Activated naive CD4-positive, alpha-beta T cell treated with anti-CD3 and anti-CD28 coated beads for 36 hours (primary cell): ENCODE measurements at places on chromosomes 3 and 15.

DNA sequence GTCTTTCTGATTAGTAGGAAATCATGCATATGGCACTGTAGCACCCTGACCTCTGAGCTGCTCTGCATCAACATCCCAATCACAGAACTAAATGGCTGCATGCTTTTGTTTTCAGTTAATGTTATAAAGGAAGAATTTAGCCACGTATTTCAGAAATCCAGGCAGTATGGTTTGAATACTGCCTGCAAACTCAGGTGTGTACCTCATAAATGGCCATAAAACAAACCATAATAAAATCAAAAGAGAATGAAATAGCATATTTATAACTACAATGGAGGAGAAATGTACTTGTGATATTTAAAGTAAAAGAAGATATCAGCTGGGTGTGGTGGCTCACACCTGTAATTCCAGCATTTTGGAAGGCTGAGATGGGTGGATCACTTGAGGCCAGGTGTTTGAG lies 94.5 kb downstream of the IL20RB start:
- H3K27ac ChIP-seq, result no peak overlapping the region
- no peak for DNase-seq
- no peaks in the 10 kb centered on the region for H3K4me1 ChIP-seq

DNA sequence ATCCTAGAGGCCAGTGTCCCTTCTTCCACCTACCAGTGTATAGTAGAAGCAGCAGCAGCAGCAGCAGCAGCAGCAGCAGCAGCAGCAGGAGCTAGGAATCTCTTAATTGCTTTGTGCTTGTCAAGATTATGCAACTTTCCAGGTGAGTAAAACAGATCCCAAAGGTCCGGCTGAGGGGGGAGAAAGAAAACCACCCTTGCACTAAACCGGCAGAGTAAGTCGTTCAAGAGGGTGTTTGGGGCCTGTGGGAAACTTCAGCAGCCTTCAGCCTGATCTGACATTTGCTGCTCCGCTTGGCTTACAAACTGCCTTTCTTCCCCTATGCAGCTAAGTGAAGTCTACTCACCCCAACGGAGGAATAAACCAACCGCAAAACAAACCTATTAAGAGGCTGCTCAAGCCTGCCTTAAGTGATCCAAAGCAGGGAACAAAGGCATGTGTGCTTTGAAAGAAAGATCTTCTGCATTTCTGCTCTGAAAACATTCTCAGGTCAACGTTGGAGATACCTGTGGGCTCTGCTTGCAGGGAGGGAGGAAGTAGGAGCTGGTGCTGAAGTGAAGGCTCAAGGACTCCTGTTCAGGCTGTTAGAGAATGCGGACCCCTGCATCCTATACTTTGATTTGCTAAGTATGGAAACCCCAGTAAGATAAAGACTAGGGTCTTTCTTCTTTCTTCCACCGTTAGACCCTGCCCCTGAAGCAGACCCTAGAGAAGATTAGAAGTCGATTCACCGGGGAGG lies 35.7 kb upstream of the DLG1 start:
- H3K4me1 ChIP-seq, result no peaks in the 10 kb centered on the region
- H3K4me3 ChIP-seq, result no peak overlapping the region
- no peaks in the 10 kb centered on the region for H3K27me3 ChIP-seq
- no peak overlapping the region for H3K27ac ChIP-seq
- DNase-seq, result no peak
- no peaks in the 10 kb centered on the region for H3K36me3 ChIP-seq

GRCh38 chr15:70652341-70652740 lies 111.0 kb downstream of the UACA start:
- no peak overlapping the region for H3K27ac ChIP-seq
- DNase-seq, result no peak

GRCh38 chr15:69410248-69410874 lies 3.8 kb upstream of the KIF23 start:
- no peak overlapping the region for H3K27ac ChIP-seq
- DNase-seq, result peak; percentile 74
- peaks cover 9% of the 10 kb centered on the region for H3K4me1 ChIP-seq

GRCh38 chr3:178329936-178330335 lies 206.3 kb upstream of the KCNMB2 start:
- H3K4me1 ChIP-seq, result no peaks in the 10 kb centered on the region
- no peak for DNase-seq
- H3K36me3 ChIP-seq, result no peaks in the 10 kb centered on the region
- H3K27ac ChIP-seq, result no peak overlapping the region

DNA sequence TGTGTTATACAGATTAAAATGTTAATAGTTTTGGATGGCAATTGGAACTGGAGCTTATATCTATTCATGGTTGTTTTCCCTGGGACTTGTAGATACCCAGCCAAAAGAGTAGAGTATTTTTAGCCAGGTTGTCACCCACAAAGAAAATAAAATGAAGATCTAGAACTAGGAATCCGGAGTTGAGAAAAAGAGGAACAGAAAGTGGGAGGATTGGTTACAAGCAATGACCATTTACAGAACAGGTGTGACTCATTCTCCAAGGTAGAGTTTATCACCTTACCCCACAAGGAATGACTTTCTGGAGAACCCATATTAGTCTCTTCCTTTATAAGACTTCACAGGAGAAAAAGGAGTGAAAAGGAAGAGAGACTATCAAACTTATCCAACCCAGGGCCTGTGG lies 99.8 kb downstream of the TMEM108 start:
- H3K4me1 ChIP-seq, result no peaks in the 10 kb centered on the region
- no peak for DNase-seq
- H3K27ac ChIP-seq, result no peak overlapping the region
- H3K36me3 ChIP-seq, result no peaks in the 10 kb centered on the region
- H3K27me3 ChIP-seq, result peaks cover 10% of the 10 kb centered on the region

- H3K27ac ChIP-seq, result peak overlapping the region; percentile 8
- H3K36me3 ChIP-seq, result peaks cover 21% of the 10 kb centered on the region
- no peaks in the 10 kb centered on the region for H3K27me3 ChIP-seq
- DNase-seq, result no peak
- peaks cover 18% of the 10 kb centered on the region for H3K4me1 ChIP-seq
Observed at GRCh38 chr3:42562047-42562907, 19.5 kb downstream of the SEC22C start.

- H3K4me1 ChIP-seq, result peaks cover 35% of the 10 kb centered on the region
- no peak for DNase-seq
- H3K4me3 ChIP-seq, result no peak overlapping the region
- no peaks in the 10 kb centered on the region for H3K36me3 ChIP-seq
- peaks cover 31% of the 10 kb centered on the region for H3K27me3 ChIP-seq
Observed at GRCh38 chr3:10600296-10600714, 94.9 kb upstream of the ATP2B2 start.

DNA sequence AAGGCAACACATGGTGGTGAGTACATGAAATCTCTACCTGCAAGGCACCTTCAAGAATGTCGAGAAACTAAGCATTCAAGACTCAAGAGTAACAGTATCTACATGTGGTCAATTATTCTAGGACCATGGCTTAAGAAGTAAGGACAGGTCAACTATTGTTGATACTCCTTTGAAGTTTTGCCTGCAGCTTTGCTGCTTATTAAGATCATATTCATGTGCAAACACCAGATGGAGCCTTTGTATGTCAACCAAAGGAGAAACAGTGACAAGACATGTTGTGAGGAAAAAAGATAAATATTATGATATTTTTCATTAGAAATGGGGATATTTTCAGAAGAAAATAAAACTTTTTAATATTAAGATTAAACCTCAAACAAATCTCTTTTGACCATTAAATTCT lies 52.3 kb upstream of the FGF7 start:
- H3K27ac ChIP-seq, result no peak overlapping the region
- H3K27me3 ChIP-seq, result no peaks in the 10 kb centered on the region
- H3K4me1 ChIP-seq, result no peaks in the 10 kb centered on the region
- no peak for DNase-seq
- H3K36me3 ChIP-seq, result peaks cover 2% of the 10 kb centered on the region

DNA sequence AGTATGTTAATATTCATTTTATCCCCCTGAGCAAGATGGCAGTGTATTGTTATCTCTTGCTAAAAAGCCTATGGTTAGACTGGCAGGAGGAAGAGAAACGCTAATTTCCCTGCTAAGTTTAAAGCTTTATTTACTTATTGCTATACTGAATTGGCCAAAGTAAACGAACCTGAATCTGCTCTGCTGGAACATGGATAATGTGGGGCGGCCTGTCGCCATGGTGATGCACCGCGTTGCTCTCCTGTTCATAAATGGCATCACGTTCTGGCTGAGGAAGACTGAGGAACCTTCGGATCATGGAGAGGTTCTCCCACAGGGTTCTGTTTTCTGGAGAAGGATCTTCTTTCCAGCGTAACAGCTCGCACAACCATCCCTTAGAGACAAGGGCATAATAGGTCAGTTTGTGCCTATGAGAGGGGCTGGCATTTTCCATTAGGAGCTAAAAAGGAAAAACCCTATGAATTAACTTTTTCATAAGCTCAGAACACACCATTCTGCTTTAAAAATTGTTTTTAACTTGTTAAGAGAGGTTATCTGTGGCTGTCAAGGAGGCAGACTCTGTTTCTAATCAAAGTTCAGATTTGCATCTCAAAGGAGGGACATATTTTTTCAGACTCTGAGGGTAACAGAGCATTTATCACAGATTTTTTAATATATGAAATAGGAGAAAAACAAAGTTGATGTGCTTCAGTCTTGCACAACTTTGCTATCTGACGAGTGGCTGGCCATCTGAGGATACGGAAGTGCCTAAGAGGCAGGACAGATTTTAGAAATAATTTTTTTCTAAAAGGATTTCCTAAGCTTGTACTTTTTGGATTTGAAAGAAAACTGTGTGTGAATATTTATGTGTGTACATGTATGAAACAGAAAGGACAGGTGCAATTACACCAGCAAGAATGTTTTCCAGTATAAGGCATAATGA lies 73.1 kb downstream of the SATB1 start:
- H3K4me1 ChIP-seq, result peaks cover 26% of the 10 kb centered on the region
- H3K27me3 ChIP-seq, result no peaks in the 10 kb centered on the region
- peaks cover 57% of the 10 kb centered on the region for H3K36me3 ChIP-seq
- no peak for DNase-seq
- peak overlapping the region; percentile 73 for H3K27ac ChIP-seq

DNA sequence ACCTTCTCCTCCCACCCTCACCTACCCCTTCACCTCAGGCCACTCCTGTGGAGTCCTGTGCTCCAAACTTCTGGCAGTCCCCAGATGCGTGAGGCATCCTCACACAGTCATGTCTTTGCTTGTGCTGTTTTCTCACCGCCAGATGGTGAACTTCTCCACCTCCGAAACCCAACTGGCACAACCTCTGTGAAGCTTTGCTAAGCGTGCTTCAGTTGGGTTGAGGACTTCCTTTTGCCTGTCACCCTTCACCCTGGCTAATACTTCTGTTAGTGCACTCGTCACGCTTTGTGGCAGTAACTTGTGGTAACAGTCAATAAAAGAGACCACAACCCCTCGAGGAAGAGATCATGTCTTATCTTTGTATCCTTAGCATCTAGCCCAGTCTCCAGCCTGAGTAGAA lies 42.0 kb upstream of the SKOR1 start:
- peaks cover 15% of the 10 kb centered on the region for H3K4me1 ChIP-seq
- no peaks in the 10 kb centered on the region for H3K27me3 ChIP-seq
- DNase-seq, result peak; percentile 65
- H3K27ac ChIP-seq, result no peak overlapping the region
- no peak overlapping the region for H3K4me3 ChIP-seq

- H3K27me3 ChIP-seq, result no peaks in the 10 kb centered on the region
- H3K27ac ChIP-seq, result no peak overlapping the region
- H3K36me3 ChIP-seq, result no peaks in the 10 kb centered on the region
- no peak overlapping the region for H3K4me3 ChIP-seq
- peaks cover 6% of the 10 kb centered on the region for H3K4me1 ChIP-seq
- no peak for DNase-seq
Observed at GRCh38 chr15:81046290-81046689, 45.6 kb downstream of the TLNRD1 start.

DNA sequence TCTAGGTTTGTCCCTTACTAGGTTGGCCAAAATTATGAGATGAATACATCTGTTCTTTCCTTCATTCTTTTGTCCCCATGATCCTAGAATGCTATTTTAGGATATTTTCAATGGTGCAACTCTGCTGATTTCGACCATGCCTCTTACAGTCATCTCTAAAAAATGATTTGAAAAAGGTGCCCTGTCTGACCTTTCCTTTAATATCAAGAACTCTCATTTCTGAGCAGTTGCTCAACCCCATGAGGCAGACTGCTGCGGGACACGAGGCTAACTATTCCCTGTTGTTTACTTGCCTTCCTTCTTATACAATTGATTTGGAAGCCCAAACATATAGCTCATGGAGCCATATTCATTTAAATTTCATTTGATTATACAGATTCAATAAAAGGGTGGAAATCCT lies 14.6 kb downstream of the PLSCR2 start:
- no peaks in the 10 kb centered on the region for H3K27me3 ChIP-seq
- no peak overlapping the region for H3K27ac ChIP-seq
- H3K36me3 ChIP-seq, result no peaks in the 10 kb centered on the region
